ENCODE measurements at places on chromosomes 11 and 22. TPM values are rescaled to one million over a fixed set of nuclear protein-coding genes. Genes with fewer than 3 reads are reported as not detected.

DNA sequence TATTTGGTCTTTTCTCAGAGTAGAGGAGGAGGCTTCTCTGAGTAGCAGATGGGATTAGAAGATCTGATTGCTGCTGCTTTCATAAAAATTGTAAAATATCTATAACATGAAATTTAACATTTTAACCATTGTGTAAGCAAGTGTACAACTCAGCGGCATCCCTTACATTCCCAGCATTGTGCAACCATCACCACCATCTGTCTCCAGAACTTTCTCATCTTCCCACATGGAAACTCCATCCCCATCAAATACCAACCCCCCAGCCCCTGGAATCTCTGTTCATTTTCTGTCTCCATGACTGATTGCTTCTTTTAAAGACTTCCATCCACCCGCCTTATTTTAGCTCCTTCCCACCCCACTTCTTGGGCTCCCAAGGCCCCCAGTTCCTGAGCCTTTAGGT is 32.3 kb downstream of the MRGPRD start:
- no peak for DNase-seq

DNA sequence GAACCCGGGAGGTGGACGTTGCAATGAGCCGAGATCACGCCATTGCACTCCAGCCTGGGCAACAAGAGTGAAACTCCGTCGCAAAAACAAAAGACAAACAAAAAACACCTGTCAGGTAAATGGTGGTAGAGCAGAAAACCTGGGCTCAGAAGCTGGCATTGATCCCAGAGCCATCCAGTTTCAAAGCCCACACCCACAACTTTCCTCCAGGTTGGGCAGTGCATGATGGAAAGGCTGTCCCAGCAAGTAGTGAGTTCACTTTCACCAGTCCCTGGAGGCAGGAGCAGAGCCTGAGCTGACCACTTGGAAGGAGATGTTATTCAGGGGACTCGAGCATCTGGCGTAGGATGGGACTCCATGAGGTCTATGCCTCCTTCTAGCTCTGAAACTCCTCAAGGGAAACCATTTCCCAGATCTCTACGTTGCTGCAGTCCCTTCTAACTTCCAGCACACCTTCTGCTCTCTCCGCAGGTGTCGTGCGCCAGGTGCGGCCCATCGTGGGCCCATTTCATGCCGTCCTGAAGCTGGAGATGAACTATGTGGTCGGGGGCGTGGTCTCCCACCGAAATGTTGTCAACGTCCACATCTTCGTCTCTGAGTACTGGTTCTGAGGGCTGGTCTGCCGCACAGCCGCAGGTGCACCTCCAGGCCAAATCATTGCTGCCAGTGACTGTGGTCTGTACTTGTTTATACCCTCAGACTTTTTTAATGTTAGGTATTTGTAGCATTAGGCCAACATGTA is 71.6 kb upstream of the ATXN10 start:
- no peak for DNase-seq

GRCh38 chr11:70496591-70497535 is 98.5 kb downstream of the CTTN start:
- no peak for DNase-seq

- no peak for DNase-seq
Measured at GRCh38 chr11:134921938-134922337, 509.9 kb upstream of the B3GAT1 start.

DNA sequence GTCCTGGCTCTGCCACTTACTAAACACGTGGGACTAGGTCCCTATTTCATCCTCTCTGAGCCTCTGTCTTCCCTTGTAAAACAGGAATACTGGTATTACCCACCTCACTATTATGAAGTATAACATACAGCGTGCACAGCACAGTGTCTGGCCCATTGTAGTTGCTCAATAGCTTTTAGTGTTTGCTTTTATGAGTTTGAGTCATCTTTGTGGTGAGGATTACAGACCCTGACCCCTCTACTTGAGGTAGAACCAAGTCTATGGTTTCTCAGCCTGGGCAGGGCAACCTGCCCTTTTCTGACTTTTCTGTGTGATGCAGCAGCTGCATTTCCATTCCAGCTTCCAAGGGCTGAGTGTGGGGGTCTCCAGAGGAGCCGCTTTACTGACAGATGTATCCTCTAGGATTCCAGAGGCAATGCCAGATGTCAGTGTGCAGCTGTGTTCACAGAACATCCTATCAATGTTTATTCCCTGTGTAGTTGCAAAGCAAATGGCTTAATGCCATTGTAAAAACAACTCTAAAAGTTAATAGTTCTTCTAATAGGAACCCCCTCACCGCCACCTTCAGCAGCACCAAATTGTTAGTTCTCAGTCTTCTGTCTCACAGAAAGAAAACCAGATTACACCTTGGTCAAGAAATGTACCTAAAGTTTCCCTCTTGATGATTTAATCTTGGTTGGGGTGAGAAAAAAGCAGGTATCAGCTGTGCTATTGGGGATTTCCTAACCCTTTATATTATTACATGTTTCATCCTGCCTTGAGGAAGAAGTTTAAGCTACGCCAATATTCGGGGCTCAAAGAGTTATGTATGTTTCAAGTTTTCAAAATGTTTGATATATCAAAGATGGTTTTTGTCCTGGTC is 16.8 kb downstream of the PRR5L start:
- peak; percentile 22 for DNase-seq

DNA sequence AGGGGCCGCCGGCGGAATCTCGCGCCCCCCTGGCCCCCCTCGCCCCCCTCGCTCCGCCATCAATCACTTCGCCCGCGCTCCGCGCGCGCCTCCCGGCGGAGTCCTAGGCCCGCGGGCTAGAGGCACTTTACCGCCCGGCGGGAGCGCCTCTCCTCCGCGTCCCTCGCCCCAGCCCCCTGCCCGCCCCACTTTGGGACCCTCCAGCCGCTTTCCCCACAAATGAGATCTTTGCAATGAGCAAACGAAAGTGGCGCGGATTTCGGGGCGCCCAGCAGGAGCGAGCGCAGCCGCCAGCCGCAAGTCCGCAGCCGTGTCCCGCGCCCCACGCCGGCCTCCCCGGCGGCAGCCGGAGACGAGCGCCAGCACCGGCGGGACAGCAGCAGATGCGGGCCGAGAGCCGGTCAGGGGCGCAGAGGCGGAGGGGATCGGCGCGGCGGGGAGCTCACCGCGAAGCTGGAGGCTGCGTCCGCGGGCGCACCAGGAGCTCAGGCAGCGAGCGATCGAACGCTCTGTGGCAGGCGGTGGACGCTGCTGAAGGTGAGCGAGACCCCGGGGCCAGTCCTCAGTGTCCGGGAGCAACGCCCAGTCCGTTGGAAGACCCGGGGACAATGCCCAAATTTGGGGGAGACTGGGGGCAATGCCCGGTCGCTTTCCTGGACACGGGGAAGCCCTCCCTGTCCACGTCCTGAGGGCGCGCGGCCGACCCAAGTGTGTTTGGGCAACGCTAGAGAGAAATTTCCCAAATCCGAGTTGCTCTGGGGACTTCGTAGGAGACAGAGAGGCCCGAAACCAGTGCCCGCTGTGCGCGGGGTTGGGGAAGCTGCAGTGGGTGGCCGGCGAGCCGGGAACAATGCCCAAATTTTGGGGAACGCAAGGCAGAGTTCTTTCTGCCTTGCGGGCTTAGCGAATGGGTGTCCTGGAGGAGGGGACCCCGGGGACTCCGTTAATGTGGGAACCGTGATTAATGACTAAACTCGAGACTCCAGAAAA is 1.5 kb upstream of the IGF2 start:
- no peak for DNase-seq

DNA sequence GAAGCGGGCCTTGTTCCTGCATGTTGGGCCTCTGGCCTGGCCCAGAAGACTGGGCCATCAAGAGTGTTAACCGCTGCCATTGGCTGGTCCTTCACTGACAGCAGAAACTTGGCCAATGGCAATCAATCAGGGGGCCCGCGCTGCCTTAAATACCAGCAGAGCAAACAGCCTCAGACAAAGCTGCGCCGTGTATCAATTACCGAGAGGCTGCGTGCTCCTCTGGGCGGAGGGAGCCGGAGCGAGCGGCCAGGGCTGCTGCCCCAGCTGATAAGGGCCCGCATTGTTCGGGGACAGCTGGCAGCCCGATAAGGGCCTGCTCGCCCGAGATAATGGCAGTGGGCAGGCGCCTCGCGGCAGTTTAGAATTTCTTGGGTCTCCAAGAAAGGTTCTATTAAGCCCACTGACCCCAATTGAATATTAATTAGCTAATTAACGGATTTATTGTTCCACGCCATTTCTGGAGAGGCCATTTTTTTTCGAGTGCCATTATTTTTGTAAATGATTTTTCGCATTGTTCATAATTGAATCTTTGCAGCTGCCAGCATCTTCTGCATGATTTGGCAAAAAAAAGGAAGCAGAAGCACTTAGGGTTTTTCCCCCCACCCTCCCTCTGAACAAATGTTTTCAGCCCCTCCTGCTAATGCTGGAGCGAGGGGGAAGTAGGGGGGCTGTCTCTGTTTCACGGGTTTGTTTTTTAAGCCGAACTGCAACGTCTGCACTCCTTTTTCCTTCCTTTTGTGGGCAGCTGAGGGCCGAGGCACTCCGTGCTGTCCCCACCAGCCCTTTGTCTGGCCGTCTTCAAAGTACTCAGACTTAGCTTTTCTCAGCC is 37.6 kb upstream of the RIC3 start:
- DNase-seq: no peak

DNA sequence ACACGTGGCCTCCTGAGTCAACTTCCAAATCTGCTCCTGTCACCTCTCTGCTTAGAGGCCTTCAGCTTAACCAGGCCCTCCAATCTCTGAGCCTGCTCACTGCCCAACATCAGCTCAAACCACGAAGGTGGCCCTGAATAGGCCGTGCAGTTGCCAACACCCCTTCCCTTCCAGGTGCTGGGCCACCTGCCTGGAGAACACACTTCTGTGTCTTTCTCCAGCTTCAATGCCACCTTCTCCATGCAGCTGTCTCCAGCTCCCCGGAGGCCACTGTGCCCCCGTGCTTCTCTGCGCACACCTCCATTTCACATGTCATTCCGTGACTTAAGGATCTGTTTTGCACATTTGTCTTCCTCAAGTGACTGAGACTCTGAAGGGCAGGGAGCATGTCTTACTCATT is 5.3 kb downstream of the RELA start:
- no peak for DNase-seq

- DNase-seq: peak; percentile 87
Measured at GRCh38 chr11:66543263-66544107, 2.4 kb downstream of the ZDHHC24 start.

DNA sequence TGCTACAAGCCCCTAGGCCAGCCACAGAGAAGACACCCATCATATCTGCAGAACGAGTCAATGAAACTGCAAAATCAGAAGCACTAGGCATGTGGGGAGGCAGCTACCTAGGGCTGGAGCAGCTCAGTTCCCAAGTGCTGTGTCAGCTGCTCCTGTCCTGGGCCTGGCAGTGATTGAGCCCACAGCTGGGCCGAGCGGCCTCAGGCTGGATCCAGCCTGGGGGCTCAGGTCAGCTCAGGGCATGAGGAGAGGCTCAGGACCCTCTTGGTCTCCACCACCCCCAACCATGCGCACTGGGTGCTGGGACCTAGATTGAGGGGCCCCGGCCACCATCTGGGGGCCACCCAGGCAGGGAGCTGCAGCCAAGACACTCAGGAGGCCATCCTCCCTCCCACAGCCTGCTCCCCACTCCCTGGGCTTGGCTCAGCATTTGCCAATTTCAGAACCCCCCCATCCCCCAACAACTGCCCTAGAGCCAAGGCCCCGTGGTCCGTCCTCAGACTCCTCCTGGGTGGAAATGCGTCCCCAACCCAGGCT is 2.4 kb upstream of the TNNT3 start:
- DNase-seq: no peak

GRCh38 chr22:36589856-36590255 is 60.9 kb upstream of the EIF3D start:
- DNase-seq: no peak

- no peak for DNase-seq
Measured at GRCh38 chr11:95363708-95364107, 132.7 kb upstream of the SESN3 start.

- DNase-seq: peak; percentile 63
Measured at GRCh38 chr11:9459667-9460321, 1.0 kb upstream of the ZNF143 start.

- no peak for DNase-seq
Measured at GRCh38 chr22:38291201-38291777, 18.5 kb upstream of the TMEM184B start.

DNA sequence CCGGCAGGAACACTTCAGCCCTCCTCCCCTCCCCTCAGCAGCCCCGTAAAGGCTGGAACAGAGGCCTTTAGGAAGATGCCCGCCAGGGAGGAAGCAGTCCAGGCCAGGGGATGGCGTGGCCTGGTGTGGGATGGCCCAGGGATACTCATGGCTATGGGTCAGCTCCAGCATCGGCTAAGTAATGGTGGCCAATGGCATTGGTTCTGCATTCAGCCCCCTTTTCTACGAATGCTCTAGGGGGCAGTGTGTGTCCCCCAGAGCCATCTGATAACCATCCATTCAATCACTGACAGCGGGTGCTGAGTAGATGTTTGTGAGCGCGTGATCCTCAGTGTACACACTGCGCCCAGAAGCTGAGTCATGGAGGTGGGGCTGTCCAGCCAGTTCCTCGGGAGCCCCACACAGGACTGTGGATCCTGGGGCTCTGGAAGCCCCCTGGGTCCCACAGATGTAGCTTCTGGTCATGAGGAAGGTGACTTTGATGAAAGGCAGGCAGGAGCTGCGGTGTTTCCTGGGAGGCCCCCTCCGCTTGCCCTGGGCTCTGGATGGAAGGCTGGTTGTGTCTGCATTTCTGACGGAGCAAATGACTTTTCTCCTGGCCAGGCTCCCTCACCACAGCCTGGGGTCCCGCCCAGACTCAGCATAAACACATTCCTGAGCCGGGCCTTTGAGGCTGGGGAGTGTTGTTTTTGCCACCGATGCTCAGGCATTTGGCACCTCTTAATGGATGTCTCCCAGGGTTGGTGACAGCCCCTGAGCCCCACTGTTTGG is 46.5 kb downstream of the FBLN1 start:
- no peak for DNase-seq

GRCh38 chr11:35631891-35632290 is 13.6 kb downstream of the FJX1 start:
- no peak for DNase-seq

DNA sequence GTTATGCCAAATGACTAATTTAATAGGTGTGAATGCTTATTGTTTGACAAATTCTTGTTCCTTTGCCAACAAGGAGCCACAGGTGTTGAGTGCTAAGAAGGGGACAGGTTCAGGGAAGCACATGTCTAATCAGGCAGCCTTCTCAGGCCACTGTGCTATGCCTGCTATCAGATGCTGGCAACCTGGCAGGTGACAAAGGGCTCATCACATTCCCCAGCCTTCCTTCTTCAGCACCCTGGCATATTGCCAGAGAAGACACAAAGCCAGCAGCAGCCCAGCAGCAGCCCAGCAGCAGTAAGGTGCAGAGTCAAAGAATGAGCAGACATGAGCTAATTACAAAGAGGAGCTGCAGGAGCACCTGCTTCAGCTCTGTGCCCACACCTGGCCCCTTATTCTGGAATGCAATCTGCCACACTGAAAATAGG is 68.2 kb downstream of the GUCY1A2 start:
- no peak for DNase-seq

- DNase-seq: no peak
Measured at GRCh38 chr11:129691142-129691541, 124.5 kb upstream of the TMEM45B start.

KCNQ1 gene
- total RNA-seq: not detected

SLC7A4 gene
- not detected for total RNA-seq

CSF2RB gene
- total RNA-seq: 1.4 TPM

NTM gene
- total RNA-seq: under 0.01 TPM

Measured in lung microvascular endothelial cell (primary cell).